Sigmoid colon (tissue), 7 donors: ENCODE measurements at places on chromosomes 2 and 18.

GRCh38 chr2:190069936-190070696, 7.6 kb upstream of the MSTN start:
- no peak for DNase-seq

- DNase-seq, result no peak
Measured at GRCh38 chr2:56741601-56742102, 557.9 kb downstream of the CCDC85A start.

GRCh38 chr2:17816396-17817245, at the start of gene MSGN1:
MSGN1 (plus strand) TSS chr2:17816460; CDS start chr2:17816519, 59 bp downstream.
- DNase-seq, result no peak

DNA sequence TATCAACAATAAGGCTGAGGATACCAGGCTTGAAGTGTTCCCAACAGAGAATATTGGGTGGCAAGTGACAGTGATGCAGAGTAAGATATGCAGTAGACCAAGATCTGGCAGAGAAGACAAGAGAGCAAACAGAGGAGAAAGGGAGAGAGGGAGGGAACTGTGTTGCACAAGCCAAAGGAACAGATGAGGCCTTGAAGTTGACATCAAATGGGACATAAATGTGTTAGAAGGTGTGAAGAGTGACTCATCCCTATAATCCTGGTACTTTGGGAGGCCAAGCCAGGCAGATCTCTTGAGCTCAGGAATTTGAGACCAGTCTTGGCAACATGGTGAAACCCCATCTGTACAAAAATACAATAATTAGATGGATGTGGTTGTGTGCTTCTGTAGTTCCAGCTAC, 342.9 kb downstream of the PARD3B start:
- DNase-seq, result no peak

DNA sequence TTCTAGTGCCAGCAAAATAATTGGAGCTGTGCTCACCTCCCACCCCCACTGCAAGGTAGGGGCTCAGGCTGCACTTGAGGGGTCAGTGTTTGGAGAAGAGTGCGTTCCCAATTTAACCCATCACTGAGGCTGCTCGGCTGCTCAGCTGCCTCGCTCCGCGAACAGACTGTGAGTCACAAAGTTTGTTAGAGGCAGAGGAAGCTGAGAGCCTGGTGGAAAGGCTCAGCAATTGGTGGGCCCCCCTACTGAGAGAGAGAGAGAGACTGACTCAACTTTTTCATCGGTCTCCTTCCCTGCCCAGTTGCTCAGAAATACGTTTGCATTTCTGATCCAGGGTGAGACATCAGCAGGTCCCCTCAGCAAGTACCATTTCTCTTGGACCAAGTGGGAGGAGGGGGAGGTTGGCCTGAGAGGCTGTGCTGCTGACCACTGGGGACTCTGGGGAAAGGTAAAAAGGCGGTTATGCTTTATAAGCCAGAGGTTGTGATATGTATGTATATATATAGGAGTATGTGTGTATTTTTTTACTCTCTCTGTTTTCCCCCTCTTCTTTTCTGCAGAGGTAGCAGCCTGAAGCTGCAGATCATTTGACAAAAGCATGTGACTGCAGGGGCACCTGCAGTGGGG, 1.5 kb downstream of the EFR3B start:
- DNase-seq, result peak; percentile 46

DNA sequence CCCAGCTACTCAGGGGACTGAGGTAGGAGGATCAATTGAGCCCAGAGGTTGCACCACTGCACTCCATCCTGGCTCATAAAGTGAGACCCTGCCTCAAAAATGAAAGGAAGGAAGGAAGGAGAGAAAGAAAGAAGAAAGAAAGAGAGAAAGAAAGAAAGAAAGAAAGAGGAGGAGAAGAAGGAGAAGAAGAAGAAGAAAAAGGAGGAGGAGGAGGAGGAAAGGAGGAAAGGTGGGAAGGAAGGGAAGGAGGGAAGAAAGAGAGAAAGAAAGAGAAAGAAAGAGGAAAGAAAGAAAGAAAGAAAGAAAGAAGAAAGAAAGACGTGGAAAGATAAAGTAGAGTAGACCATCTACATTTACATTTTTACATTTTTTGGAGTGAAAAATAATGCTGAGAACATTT, 39.8 kb downstream of the FAM124B start:
- DNase-seq, result no peak

- DNase-seq, result no peak
Measured at GRCh38 chr2:109417701-109418335, 195.9 kb downstream of the SEPTIN10 start.

- no peak for DNase-seq
Measured at GRCh38 chr2:200944467-200945394, 18.7 kb downstream of the ORC2 start.

GRCh38 chr2:227772197-227772661, 26.5 kb downstream of the SCYGR8 start:
- DNase-seq, result no peak

DNA sequence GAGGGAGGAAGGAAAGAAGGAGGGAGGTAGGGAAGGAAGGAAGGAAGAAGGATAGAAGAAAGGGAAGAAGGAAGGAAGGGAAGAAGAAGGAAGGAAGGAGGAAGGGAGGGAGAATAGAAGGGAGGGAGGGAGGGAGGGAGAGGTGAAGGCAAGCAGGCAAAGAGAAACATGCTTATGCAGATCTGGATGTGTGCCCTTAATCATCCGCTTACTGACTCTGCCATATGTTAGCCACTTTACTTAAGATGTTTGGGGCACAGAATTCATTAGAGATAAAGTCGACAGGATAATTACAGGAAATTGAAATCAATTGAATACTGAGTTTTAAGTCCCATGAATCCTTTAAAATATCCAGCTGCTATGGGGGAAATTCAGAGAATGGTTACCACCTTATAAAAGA, 334.2 kb downstream of the GRB14 start:
- no peak for DNase-seq
